ENCODE measurements at places on chromosomes 16 and 17. TPM values are rescaled to one million over a fixed set of nuclear protein-coding genes. Genes with fewer than 3 reads are reported as not detected.

DNA sequence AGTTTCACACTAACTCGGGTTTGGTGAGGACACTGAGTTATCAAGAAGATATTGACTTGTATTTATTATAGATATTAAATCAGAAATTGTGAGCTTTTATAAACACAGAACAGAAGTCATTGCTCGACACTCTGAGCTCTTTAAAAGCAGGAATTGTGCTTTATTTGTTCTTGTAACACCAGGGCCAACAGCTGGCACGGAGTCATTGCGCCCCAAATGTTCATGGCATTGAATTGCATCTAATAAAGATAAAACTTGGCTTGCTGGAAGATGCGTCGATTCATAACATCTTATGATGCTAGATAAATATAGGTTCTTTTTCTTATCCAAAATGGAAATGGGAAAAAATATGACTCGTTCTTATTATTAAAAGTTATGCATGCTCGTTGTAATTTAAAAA lies 11.8 kb upstream of the MLYCD start:
- no peak for DNase-seq

ARMC7 gene
- 3.4 TPM for total RNA-seq

- no peak for DNase-seq
Measured at GRCh38 chr17:39996162-39996561, 15.6 kb downstream of the PSMD3 start.

DOC2A gene
- not detected for total RNA-seq

GRCh38 chr17:251531-251930 lies 70.1 kb upstream of the DOC2B start:
- no peak for DNase-seq

DNA sequence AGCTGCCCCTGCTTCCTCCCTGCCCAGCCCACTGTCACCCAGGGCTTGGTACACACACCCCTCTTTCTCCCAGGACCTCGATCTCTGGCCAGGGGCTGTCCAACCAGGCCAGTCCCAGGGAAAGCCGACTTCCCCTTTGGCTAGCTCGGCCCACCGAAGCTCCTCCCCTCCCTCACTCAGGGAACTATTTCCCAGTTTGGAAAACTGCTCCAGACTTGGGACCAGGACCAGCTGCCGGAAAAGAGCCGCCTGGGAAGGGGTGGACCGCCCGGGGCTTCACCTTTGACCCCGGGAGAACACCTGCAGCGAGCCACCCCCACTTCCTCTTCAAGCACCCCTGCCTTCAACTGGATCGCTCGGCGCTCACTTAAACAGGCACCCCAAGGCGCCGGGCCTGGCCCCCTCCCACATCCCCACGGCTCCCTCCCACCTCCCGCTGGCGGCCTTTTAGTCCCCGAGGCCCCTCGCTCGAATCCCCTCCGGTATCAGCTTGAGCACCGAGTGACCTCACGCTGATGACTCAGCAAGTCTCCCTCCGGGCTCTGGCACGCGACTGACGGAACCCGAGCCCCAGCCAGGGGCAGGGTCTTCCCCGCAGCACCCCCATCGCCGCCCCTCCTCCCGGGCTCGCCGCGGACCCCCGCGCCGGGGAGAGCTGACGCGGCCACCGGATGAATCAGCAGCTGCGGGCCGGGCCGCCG lies 934 bp downstream of the MAFG start:
- peak; percentile 86 for DNase-seq

DNA sequence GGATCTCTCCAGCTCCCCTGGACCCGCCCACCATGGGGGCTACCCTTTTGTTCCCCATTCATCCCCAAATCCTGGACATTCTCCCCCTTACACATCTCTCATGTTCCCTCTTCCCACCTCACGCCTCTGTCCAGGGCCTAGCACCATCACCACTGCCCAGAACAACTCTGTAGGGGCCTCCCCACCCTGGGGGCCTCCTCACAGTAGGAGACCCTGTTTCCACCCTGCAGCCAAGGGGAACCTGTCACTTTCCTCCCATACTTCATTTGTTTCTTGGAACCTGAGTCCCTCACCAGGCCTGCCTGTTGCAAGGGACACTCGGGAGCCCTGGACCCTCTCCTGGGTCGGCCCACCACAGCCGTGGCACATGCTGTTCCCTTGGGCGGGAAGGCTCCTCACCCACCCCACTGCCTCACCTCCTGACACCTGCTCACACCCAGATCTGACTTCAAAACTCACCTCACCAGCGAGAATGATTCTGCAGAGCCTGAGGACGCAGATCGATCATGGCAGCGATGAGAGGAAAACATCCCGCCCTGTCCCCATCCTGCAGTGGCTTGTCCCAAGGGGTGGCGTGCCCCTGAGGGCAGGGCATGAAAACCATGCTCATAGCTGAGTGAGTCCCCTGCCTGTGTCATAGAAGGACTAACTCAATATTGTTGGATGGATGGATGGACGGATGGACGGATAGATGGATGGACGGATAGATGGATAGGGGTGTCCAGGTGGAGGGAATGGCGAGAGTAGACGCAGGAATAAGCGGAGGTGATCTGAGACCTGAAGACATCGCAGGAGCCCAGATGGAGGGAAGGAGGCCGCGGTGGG lies 6.8 kb upstream of the RASD1 start:
- DNase-seq = no peak
